Esophagus muscularis mucosa (tissue), 4 donors: ENCODE measurements at places on chromosomes 7 and 10. TPM values are rescaled to one million over a fixed set of nuclear protein-coding genes. Genes with fewer than 3 reads are reported as not detected.

DNA sequence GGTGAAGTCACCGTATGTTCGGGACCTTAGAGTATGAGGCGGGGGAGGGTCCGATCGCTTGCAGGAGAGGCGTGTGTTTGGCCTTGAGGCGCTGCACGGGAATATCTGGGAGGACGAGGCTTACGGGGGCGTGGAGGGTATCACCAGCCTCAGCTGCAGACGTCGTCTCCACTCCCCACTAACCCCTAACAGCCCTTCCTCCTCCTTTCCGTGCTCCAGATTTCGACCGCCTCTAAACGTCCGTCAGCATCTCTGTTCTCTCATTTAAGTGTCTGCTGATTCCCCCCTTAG is 23.5 kb upstream of the ZNF12 start:
- DNase-seq = no peak

Gene OR9A2
- total RNA-seq = not detected

GRCh38 chr7:25792586-25792985 is 359.4 kb upstream of the NFE2L3 start:
- DNase-seq = no peak

DNA sequence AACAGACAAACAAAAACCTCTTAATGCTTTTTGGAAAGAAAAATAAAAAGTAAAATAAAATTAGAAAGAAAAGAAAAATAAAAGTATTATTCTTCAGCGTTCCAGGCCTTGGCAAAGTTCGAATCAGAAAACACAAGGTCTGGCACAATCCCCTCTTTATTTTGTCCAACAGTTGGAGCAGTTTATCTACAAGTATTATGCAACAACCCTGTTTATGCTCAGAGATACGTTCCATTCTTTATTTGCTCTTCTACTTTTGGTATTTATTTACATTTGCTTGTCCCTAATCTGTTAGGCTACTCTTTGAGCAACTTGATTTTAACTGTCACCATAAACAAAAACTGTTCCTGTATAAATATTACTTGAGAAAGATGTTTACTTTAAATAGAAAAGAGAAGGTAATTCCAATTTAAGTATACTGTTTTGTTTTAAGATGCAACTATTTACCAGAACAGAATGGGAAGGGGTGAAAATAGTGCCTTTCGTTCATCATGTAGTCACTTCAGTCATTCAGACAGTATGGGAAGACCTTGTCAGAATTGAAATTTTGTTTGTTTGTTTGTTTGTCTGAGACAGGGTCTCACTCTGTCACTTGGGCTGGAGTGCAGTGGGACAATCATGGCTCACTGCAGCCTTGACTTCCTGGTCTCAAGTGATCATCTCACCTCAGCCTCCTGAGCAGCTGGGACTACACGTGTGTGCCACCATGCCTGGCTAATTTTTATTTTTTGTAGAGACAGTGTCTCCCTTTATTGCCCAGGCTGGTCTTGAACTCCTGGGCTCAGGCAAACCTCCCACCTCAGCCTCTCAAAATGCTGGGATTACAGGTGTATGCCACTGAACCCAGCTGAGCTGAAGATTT is 5.7 kb downstream of the PDK4 start:
- DNase-seq = no peak

- no peak for DNase-seq
These were observed 117.6 kb downstream of the DIP2C start for GRCh38 chr10:571688-572451.

Gene WEE2
- not detected for total RNA-seq

Gene ZC3HAV1L
- total RNA-seq = 10.8 TPM
